ENCODE measurements at places on chromosomes 11 and 22.
A peak's percentile ranks its signal among the peaks of the same experiment; 100 is the strongest.

- no peaks in the 10 kb centered on the region for H3K27me3 ChIP-seq
- no peak overlapping the region for H3K27ac ChIP-seq
Measured at GRCh38 chr11:119845756-119846155, 116.8 kb upstream of the NECTIN1 start.

DNA sequence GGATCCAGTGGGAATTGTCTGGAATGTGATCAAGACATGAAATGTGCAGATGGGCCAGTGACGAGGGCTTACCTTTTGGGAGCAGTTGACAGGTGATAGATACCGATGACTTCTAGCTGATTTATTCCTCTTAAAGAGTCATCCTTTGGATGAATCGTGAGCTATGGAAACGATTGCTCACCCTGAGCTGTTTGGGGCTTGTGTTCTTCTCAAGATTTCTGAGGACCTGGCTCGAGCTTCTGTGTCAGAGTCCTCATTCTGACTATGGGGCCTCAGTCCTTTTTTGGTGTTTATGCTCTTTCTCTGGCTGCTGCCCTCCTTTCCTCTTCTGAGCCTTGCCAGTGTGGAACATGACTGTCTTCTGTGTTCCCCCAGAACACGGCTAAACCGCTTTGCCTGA is 11.9 kb upstream of the AMPD3 start:
- DNase-seq, result no peak
- no peak overlapping the region for H3K4me3 ChIP-seq
- no peak overlapping the region for H3K27ac ChIP-seq
- H3K4me1 ChIP-seq, result no peaks in the 10 kb centered on the region
- no peaks in the 10 kb centered on the region for H3K27me3 ChIP-seq

DNA sequence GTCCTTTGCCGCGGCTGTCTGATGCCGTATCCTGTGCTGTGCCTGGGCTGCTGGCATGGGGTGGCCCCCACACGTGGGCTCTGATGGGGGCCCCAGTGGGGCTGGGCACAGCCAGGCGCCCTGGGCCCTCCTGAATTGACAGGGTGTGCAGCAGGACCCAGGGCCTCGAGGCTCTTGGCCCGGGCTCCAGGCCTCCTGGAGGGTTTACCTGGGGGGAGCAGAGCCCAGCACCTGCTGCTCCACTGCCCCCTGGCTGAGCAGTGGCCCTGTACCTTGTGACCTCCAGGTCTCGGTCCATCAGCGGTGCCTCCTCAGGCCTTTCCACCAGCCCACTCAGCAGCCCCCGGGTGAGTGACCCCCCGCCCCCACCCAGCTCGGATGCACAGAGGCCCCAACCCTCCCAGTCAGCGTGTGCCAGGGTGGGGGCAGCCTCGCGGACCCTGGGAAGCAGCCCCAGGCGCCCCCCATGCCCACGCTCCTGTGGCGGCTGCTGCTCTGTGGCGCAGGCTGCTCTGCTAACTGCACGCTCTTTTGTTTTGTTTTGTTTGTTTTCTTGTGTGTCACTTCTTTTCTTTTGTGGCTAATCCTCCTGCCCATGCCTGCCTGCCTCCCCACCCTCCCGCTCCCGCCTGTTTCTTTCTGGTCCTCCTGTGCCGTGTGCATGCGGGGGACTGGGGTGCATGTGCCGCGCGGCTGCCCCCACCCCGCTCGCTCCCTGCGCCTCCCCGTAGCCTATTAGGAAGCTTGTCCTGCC is 36.9 kb downstream of the MOB2 start:
- H3K36me3 ChIP-seq, result no peaks in the 10 kb centered on the region
- H3K4me3 ChIP-seq, result no peak overlapping the region
- peak overlapping the region; percentile 58 for H3K27ac ChIP-seq
- H3K4me1 ChIP-seq, result peaks cover 4% of the 10 kb centered on the region
- no peaks in the 10 kb centered on the region for H3K27me3 ChIP-seq

DNA sequence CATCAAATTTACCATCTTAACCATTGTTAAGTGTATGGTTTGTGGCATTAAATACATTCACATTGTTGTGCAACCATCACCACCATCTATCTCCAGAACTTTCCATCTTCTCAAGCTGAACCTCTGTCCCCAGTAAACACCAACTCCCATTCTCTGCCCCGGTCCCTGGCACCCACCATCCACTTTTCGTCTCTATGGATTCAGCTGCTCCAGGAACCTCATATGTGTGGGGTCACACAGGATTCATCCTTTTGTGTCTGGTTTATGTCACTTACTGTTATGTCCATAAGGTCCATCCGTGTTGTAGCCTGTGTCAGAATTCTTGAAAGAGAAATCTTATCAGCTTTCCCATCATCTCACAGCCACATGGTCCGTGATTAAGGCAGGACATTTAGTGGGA is 16.3 kb downstream of the TSPAN32 start:
- no peak overlapping the region for H3K27ac ChIP-seq
- H3K4me1 ChIP-seq, result peaks cover 19% of the 10 kb centered on the region
- H3K27me3 ChIP-seq, result no peaks in the 10 kb centered on the region
- H3K36me3 ChIP-seq, result no peaks in the 10 kb centered on the region
- no peak for DNase-seq
- no peak overlapping the region for H3K4me3 ChIP-seq

GRCh38 chr11:13680501-13681264 is 12.2 kb downstream of the FAR1 start:
- H3K36me3 ChIP-seq, result no peaks in the 10 kb centered on the region
- H3K27me3 ChIP-seq, result no peaks in the 10 kb centered on the region
- H3K27ac ChIP-seq, result no peak overlapping the region
- no peak overlapping the region for H3K4me3 ChIP-seq
- DNase-seq, result no peak

DNA sequence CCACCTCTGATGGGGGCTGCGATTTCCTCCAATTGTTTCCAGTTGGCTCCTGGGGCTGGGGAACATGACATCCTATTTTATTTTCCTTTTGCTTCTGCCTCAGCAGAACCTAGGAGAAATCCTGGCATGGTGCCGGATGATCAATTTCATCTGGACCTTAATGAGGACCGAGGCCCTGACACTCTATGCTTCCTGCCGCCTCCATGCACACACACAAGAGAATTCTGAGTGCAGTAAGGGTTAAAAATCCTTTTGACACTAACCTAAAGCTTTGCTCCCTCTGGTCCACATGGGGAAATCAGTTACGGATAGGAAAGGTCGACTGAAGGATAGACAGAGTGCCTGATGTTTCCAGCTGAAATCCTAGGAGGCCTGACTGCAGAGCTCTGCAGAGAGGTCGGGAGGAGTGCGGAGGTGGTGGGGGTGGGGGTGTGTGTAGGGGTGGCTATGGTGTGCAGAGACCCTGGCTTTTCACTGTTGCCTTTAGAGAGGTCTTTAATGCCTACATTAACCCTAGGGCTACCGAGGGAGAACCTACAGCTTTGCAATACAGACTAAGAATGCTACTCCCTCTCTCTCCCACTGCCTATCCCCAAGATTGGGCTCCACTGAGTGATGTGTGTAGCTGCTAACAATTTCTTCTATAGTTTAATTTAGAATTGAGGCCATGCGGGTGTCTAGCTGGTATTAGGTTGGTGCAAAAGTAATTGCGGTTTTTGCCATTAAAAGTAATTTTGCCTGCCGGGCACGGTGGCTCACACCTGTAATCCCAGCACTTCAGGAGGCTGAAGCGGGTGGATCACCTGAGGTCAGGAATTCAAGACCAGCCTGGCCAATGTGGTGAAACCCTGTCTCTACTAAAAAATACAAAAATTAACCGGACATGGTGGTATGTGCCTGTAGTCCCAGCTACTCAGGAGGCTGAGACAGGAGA is 53.6 kb upstream of the INCENP start:
- H3K36me3 ChIP-seq, result no peaks in the 10 kb centered on the region
- no peaks in the 10 kb centered on the region for H3K27me3 ChIP-seq
- no peak for DNase-seq
- H3K4me1 ChIP-seq, result no peaks in the 10 kb centered on the region
- no peak overlapping the region for H3K27ac ChIP-seq
- H3K4me3 ChIP-seq, result no peak overlapping the region

All from tibial nerve (tissue), 4 donors.